ENCODE measurements at places on chromosomes 5 and 9. TPM values are rescaled to one million over a fixed set of nuclear protein-coding genes. Genes with fewer than 3 reads are reported as not detected.

DMRTA1 gene
- 0.58 TPM for total RNA-seq

OSMR gene
- 72.5 TPM for total RNA-seq

PCDHA9 gene
- total RNA-seq, result not detected

KIAA1191 gene
- total RNA-seq, result 78.9 TPM

LECT2 gene
- total RNA-seq, result not detected

All from A549 treated with Mapracorat at 1 μM for 4 hours (cell line).